ENCODE measurements at places on chromosomes 1 and 21.

GRCh38 chr1:92730476-92730875 lies 54.4 kb downstream of the EVI5 start:
- no peak for DNase-seq

DNA sequence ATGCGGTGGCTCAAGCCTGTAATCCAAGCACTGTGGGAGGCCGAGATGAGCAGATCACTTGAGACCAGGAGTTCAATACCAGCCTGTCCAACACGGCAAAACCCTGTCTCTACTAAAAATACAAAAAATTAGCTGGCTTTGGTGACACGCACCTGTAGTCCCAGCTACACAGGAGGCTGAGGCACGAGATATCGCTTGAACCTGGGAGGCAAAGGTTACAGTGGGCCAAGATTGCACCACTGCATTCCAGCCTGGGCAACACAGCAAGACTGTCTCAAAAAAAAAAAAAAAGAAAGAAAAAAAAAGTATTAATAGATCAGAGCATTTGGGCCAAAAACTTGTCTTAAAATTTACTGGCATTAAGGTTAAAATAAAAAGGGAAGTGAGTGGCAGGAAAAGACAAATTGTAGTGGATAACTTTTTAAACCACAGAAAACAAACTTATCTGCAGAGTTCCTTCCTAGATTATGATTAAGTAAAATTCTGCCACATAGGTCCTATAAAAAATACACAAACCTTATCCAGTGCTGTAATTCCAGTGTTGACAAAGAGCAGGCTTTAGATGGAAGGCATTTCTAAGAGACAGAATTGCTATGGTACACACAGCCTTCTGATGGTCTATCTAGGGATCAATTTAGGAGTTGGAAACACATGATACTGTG lies 53.3 kb downstream of the EIF4G3 start:
- DNase-seq: no peak

DNA sequence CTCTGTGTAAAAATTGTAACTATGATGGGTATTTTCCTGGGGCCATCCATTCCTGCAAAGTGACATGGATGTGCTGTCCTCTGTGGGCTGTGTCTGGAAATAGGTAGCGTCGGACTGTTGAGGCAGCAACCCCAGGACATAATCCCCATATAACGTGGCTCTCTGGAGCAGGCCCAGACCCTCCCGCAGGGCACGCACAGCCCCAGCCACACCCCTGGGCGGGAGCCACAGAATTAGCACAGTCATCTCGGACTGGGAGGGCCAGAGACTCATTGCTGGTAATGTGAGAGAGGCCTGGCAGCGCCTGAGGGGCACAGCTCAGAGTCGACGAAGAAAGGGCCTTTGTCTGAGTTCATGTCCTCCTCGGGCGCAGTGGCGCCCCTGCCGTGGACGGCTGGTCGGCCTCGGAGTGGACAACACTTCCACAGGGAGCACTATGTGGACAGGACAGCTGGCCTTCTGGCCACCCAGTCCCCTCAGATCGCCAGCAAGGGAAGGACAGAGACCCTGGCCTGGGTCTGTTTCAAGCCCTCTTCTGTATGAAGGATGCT lies 20.1 kb downstream of the SIM2 start:
- no peak for DNase-seq

GRCh38 chr1:243903895-243904294 lies 53.9 kb upstream of the AKT3 start:
- no peak for DNase-seq

GRCh38 chr1:28756846-28757245 lies 20.1 kb downstream of the YTHDF2 start:
- no peak for DNase-seq
